Right renal pelvis (tissue), 4 donors: ENCODE measurements at places on chromosomes 3 and 15.

- no peak for DNase-seq
Measured at GRCh38 chr15:25178835-25179672, 224.3 kb downstream of the SNRPN start.

DNA sequence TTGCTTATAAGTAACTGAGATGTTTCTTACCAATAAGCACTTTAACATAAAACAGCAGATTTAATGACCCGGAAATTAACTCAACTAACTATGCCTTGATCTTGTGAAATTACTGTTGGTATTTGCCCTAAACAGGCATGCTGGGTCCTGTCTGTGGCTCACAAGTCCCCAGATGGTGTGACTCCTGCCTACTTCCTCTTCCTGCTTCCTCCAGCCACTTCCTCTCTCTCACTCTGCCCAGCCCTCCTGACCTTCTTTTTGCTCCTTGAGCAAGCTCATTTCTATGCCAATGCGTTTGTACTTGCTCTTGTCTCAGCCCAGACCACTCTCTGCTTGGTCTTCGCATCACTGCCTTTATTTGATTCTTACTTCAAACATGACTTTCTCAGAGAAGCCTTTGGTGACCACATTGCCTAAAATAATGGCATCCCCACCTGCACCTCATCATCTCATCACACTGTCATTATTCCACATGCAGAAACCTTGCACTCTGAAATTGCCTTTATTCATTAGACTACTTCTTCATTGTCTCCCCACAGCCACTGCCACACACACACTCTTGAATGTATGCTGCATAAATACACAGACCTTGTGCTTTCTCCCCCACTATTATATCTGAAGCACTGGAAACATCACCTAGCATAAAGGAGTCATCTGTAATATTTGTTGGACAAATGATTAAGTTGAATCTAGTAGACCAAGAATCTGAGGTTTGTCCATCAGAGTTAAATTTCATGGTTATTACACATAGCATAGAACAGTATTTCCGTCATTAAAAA lies 256.3 kb upstream of the SEMA6D start:
- no peak for DNase-seq

DNA sequence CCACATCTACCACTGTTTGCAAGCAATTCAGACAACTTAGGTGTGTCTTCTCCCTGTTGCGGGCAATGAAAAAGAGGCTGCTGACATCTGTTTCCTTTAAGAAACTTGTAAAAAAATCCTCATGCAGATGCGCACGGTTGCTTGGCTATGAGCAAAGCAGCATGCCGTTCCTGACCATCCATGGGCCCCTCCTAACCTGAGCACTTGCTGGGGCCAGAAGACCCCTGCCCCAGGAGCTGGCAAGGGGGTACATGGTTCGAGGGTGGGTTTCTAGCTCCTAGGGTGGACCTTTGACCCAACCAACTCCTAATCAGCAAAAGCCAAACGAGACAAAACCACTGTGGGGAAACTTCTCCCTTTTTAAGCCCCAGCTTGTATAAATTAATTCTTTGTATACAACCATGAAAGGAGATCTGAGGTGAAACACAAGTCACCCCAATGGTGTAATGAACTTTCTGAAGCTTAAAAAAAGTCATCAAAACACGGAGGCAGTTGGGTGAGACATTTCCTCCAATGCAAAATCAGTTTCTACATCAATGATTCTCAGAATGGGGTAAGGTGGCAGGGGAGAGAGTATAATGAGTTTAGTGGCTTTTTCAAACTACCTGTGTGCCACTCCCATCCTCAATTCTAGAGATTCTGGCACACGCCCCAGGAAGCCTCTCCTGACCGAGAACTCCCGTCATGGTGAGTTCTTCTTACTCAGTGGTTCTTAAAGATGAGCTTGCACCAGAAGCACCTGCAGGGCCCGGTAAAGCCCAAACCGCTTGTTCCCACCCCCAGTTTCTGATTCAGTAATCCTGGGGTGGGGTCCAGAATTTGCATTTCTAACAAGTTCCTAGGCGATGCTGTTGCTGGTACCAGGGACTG lies 44.1 kb downstream of the CPN2 start:
- no peak for DNase-seq

DNA sequence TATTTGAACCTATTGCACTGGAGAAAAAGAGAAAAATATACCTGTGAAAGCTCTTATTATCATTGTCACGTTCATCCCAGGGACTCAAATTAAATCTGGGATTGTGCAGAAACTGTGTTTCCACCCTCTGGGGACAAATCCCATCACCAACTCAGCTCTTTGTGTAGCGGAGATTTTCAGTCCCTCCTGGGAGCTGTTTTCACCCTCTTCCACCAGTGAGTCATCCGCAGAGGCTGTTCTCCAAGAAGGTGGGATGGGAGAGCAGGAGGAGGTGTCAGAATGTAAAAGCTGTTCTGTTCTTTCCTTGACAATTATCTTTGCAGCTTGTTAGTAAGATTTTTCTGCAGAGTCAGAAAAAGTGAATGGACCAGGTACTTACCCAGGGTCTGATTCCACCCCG lies 28.0 kb downstream of the SV2B start:
- DNase-seq = no peak

DNA sequence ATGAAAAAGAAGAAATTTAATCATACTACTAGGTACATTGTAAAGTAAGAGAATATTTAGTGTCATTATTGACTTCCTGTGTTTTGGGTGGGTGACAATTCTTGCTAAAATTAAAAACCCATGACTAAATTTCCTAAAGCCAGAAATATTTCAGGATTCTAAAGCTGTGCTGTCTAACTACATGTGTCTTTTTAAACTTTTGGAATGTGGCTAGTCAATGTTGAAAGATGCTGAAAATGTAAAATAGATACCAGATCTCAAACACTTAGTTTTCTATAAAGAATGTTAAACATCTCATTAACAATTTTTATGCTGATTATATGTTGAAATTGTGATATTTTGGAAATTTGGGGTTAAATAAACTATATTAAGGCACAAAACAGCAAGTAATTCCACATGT lies 308.9 kb upstream of the TMCO5A start:
- no peak for DNase-seq

DNA sequence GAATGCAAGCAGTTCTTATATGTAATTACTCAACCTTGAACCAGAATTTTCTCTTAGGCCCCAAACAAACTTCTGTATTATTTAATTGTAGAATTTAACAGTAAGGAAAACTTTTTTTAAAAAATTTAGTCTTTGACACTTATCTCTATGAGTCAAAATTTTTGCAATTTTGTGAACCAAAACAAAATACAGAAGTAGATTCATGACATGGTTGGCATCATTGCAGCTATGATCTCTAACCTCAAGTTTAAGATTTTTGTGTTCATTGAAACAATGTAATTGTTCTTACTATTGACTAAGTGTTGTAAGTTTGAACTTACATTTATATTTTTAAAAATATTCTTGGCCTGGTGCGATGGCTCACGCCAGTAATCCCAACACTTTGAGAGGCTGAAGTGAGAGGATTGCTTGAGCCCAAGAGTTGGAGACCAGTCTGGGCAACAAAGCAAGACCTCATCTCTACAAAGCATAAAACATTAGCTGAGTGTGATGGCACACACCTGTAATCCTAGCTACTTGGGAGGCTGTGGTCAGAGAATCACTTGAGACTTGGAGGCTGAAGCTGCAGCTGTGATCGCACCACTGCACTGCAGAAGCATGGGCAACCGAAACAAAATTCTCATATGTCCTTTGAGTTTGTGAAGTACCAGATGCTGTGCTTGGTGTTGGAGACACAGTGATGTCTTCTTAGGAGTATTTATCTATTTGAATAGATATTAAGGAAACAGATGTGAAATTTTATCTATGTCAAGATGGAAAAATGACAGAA lies 39.7 kb downstream of the STT3B start:
- DNase-seq = no peak

- DNase-seq = no peak
Measured at GRCh38 chr3:151330379-151330778, 1.0 kb upstream of the P2RY13 start.

- no peak for DNase-seq
Measured at GRCh38 chr3:20232906-20233780, 47.1 kb upstream of the SGO1 start.

GRCh38 chr3:52015438-52016228 lies 19.9 kb upstream of the RPL29 start:
- no peak for DNase-seq

GRCh38 chr3:95539950-95540483 lies 1274.4 kb upstream of the EPHA6 start:
- no peak for DNase-seq

- no peak for DNase-seq
Measured at GRCh38 chr3:70615286-70615685, 302.8 kb upstream of the MDFIC2 start.

DNA sequence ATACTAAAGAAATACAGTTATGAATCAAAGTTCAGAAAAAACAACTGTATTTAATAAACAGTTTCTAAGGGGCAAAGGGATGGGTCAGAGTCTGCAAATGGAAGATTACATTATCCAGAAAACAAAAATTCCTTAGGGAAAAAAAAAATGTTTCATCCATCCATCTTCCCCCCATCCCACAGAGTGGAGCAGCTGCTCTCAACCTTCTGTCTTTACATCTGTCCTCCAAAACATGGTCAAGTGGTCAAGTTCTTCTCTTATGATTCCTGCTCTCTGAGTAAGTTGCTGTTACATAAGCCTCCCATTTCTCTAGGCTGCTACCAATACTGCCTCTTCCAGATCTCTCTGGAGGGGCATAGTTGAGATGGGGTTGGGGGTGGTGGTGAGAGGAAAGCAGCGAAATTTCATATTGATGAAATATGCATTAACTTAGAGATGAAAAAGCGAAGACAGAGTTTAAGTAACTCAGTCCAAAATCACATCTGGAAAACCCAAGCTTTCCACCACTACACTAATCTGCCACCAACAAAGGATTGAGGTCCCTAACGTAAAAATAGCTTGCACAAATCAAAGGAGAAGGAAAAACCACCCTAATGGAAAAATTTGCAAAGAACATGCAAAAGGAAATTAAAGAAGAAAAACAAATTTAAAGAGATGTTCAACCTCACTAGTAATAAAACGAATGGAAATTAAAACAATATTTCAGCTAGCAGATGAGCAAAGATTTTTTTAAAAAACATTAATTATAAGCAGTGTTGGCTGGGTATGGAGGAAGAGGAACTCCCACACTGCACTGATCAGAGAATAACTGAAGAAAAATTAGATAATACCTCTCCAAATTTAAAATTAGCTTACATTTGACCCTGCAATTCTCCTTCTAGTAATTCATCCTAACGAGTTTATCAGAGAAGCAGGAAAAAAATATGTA lies 109.5 kb downstream of the ST8SIA2 start:
- DNase-seq = no peak

DNA sequence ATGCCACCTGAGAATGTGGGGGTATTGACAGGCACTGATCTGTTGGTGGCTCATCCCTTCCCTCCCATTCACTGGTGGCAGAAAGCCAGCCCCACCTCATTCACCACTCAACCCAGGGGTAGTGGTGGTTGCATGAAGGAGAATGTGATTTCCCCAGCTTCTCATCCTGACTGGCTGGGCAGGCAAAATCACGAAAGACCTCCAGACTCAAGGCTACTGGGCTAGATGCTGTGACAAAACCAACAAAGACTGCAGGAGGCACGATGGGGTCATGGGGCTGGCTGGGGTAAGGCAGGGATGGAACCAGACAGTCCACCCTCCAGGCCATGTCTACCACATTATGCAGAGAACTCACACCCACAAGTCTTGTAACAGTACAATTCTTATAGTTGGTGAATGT lies 33.9 kb downstream of the FSTL1 start:
- no peak for DNase-seq

- DNase-seq = no peak
Measured at GRCh38 chr3:118436697-118437262, 597.9 kb downstream of the IGSF11 start.

GRCh38 chr3:22887664-22888291 lies 315.3 kb upstream of the UBE2E2 start:
- no peak for DNase-seq

DNA sequence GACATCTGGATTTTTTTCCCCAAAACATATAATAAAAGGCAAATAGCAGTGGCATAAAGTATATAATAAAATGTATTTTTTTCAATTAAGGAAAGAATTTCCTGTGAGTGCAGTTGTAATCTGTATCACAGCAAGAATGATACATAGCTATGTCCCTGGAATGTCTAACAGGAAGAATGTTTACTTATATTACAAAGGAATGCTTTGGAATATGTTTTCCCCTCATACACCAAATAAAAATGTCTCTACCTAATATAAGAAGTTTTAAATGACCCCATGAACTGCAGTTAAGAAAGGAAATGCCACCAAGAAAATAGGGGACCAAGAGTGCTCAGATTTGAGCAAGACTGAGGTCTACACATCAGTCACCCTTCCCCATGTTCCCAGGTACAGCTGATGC lies 38.0 kb upstream of the ATP11B start:
- DNase-seq = no peak

GRCh38 chr3:42184651-42185443 lies 81.1 kb downstream of the CCK start:
- no peak for DNase-seq

GRCh38 chr3:188458756-188459155 lies 304.8 kb downstream of the LPP start:
- DNase-seq = no peak

GRCh38 chr15:73996267-73996666 lies 1.8 kb downstream of the PML start:
- DNase-seq = no peak

GRCh38 chr3:79326642-79327041 lies 441.2 kb downstream of the ROBO1 start:
- DNase-seq = no peak

GRCh38 chr3:168336276-168336675 lies 240.6 kb upstream of the GOLIM4 start:
- no peak for DNase-seq

- no peak for DNase-seq
Measured at GRCh38 chr3:107588217-107588616, 65.5 kb downstream of the BBX start.

DNA sequence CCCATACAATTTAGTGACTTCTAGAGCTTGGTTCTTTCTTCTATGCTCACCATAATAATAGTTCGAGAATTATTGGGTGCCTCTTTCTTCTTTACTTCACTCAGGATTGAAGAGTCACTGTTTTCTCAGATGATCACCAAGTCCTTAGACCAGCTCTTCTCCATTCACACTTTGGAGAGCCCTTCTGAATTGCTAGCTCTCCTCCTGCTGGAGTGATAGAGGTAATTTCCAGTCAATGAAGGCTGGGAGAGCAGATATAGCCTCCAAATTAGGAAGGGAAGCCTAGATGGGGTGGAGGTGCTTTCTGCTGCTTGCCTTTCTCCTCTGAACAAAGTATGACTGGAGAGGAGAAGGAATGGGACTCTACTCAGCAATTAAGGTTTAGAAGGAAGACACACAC lies 10.7 kb upstream of the BBX start:
- no peak for DNase-seq

- no peak for DNase-seq
Measured at GRCh38 chr3:148074946-148075345, 622.8 kb upstream of the AGTR1 start.

- DNase-seq = no peak
Measured at GRCh38 chr15:79308874-79309273, 2.0 kb upstream of the TMED3 start.

- DNase-seq = no peak
Measured at GRCh38 chr3:19334120-19334519, 185.8 kb downstream of the KCNH8 start.
